ENCODE measurements at places on chromosomes 11 and 22.

GRCh38 chr11:64384981-64385944, 26.3 kb downstream of the RPS6KA4 start:
- DNase-seq = peak; percentile 20

DNA sequence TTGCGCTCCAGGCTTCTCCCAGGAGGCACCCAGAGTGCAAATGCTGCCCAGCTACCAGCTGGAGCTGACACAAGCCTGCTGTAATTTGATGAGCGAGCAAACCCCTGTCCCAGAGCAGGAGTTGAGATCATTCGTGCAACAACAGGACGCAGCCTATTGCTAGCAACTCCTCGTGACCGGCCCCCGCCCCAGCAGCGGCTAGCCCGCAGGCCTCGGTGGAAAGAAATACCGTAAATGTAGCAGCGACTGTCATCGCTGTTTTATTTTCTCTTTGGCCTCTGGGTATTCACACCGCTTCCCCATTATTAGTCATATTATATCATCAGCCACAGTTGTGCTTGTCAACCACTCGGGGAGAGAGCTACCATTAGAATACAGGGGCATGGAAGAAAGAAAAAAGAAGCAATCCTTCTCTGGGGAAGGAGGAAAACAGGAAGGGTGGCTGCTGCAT, 59.2 kb upstream of the ATXN10 start:
- peak; percentile 20 for DNase-seq

- no peak for DNase-seq
Measured at GRCh38 chr11:26677566-26677965, 44.3 kb downstream of the SLC5A12 start.

GRCh38 chr11:36000616-36001190, 56.8 kb downstream of the LDLRAD3 start:
- no peak for DNase-seq

DNA sequence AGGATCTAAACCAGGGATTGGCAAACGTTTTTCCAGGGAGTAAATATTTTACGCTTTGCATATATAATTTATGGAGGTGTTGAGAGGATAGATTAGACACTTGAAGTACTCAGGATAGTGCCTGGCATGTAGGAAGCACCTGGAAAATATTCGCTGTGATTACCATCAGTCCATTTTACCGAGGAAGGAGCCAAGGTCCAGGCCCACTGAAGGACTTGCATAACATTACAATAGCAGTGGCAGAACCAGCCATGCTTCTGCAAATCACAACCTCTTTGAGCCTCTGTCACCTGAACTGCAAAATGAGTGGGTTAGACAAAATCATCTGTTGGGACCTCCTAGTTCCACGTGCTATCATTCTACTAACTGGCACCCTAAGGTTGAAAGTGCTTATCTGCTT, 5.4 kb downstream of the FUT4 start:
- no peak for DNase-seq

DNA sequence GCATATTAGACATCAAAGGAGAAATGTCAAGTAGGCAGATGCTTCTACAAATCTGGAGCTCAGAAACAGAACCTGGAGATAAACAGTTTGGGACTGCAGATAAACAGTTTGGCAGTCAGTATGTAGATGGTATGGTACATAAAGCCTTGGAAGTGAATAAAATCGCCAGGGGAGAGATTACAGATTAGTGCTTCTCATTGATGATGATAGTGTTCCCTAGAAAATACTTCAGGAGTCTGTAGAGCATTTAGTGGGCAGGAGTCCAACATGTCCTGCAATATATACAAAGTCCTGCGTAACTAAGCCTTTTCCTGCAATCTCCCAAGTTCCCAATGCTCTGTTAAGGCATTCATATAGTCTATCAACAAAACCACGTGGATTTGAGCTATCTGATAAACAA, 35.2 kb downstream of the NARS2 start:
- DNase-seq = no peak

DNA sequence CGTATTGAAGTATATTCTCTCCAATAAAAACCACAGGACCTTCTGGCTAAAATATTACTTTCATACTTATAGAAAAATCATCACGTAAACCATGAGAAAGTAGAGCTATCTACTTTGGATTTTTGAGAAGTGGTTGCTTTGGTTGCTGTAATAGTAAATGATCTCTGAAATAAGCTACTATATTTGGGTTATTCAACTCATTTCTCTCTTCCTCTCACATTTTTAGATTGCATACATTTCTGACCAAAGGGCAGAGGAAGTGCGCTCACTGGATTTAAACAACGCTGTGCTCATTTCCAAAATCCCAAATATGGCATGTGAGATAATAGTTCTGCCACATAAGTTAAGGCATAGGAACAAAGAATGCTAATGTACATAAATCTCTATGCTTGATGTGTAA, 357.0 kb downstream of the LRRC4C start:
- DNase-seq = no peak

DNA sequence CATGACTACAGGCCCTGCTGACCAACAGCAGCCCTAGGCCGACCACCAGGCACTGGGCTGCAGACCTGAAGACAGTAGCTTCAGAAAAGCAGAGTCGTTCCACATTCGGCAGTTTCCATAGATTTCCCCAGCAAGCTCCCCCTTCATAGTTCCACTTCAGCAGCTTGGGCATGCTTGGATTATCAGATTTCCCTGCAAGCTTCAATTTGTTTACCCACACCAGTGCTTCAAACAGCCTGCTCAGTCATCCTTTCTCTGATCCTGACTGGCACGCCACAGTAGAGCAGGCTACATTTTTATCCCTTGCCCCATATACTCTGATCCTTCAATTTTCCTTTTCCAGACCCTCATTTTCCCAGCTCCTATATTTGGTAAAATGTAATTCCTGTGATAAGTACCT, 51.1 kb upstream of the CFAP300 start:
- DNase-seq = no peak

GRCh38 chr11:57500515-57500914, 15.0 kb downstream of the SLC43A1 start:
- DNase-seq = no peak

- peak; percentile 95 for DNase-seq
Measured at GRCh38 chr22:27507111-27507611, 294.4 kb downstream of the MN1 start.

GRCh38 chr22:49462795-49463194, 364.9 kb downstream of the BRD1 start:
- no peak for DNase-seq

DNA sequence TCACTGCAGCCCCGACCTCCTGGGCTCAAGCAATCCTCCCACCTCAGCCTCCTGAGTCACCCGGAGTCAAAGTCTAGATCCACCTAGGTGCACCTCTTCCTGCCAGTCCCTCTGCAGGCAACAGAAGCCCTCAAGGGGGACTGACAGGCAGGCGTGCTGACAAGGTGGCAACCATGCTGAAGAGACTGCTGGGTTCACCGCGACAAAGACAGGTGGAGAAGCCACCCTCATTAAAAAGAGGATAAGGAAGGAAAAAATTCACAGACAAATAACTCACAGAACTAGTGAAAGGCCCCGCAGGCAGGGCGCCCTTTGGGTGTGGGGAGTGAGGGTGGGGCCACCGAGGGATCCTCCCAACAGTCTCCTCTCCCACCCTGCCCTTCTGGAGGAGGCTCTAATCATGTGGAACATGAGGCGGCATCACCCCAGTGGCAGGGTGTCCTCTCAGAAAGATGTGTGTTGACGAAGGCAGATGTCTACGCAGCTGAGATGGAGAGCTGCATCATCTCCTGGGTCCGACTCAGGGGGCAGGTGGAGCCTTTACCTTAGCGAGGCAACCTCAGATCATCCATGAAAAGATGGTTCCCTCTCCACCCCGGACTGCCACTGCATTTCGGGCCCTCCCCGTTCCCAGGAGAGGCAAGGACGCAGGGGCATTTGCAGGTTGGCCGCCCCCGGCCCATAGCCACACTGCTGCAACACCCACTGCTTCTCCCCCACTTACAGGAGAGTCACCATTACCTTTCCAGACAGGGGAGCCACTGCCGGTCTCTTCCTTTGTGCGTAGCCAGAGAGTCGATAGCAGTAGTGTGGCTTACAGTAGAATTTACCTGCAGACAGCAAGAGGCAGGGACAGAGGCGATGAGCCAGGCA, 91.2 kb upstream of the BID start:
- DNase-seq = no peak

DNA sequence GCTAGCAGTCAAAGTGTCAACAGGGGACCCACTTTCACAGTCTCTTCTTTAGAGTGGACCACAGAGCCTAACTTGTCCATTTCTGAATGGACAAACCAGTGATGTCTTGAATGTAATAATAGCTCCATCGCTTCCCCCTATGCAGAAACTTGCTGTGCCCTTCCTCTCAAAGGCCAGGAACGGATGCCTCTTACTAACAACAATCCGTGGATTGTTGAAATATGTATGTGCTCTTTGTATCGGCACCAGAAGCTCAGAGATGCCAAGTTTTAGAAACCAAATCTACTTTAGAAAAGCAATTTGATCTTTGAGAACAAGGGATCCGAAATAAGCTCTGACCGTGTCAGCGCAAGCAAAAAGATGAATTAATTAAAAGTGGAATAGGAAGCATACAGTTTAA, 259.5 kb upstream of the POU2AF2 start:
- DNase-seq = no peak

GRCh38 chr22:41902932-41903421, 11.9 kb downstream of the SHISA8 start:
- no peak for DNase-seq

DNA sequence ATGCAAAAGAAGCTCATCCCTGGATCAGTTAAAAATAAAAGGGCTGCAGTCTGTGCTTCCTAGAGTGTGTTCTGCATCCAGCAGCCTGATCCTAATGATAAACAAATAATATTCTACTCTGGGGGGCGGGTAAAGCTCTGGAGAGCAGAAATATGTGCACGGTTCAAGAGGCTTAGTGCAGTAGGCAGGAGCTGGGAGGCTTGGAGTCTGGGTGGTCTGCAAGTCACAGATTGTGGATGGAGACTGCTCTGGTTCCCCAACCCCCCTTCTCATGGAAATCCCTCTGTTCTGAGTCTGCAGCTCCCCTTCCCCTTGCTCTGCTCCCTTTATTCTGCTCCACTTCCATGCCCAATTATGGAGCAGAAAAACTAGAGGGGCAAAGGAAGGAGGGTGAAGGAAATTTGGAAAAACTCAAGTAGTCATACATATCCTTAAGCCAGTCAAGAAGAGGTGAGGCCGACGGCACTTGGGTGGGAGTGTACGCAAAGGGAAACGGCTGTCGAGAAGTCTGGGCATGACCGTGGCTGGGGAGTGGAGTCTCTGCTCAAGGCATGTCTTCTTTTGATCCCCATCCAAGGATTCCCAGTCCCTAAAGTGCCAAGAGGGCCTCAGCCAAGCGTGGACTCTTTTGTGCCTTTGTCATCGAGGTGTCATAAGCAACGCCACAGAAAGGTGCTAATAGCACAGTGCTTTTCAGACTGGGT, 16.3 kb upstream of the CLMP start:
- no peak for DNase-seq

- no peak for DNase-seq
Measured at GRCh38 chr22:34135749-34136148, 215.5 kb upstream of the LARGE1 start.

DNA sequence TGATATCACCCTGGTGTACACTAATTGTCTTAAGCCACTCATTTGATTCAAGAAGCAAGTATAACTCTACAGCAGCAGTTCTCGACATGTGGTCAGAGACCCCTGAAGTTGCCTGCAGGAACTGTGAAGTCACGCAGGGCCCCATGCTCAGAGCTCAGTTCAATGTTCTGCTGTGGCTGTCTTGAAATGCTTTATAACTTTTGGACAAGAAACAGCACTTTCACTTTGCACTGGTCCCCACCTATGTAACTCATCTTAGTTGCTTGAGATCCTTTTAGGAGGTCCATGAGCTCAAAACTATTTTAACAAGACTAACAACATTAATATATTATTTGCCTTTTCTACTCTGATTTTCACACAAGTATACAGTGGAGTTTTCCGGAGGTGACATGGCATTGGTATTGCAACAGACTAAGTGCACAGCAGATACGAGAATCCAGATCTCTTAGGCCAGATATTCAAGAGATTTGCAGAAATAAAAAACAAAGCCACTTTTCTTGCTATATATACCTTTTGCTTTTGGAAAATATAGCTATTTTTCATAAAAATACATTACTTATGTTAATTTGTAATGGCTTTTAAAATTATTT, 64.8 kb downstream of the PRR5L start:
- DNase-seq = no peak

DNA sequence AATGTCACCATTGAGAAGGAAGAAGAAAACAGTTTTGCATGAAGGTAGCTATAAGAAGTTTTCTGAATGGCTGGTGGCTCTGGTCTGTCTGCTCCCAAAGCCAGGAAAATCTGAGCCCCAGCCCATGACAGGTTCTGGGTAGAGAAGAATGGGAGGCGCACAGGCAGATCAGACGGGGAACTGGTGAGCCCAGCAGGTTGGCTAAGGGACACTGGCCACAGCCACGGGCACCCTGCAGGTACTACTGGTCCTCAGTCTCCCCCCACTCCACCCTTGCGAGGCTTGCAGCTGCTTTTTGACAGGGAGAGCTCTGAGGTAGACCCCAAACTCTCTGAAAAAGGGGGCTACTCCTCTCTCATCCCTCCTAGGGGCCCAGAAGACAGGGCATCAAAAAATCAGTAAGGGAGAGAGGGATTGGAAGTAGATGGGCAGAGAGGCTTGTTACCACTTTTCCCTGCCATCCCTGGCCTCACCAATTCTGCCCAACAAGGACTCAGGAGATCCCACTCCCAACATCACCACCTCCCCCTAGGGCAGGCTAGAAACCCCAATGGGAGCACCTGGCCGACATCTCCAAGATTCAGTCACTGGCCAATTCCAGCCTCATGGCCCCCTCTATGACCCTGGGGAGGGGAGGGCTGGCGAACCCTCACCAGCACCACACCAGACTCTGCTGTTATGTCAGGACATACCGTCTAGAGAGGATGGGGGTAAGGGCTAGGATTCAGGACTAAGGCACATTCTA, 17.4 kb downstream of the SCN4B start:
- no peak for DNase-seq

GRCh38 chr11:71940561-71941219, 11.8 kb downstream of the RNF121 start:
- no peak for DNase-seq

GRCh38 chr11:45180179-45180847, 33.9 kb downstream of the PRDM11 start:
- peak; percentile 54 for DNase-seq

Data from dermis blood vessel endothelial cell (primary cell).